ENCODE measurements at places on chromosomes 7 and 10. TPM values are rescaled to one million over a fixed set of nuclear protein-coding genes. Genes with fewer than 3 reads are reported as not detected.

IPMK gene
- total RNA-seq = 3.5 TPM

NKX2-3 gene
- not detected for total RNA-seq

TMEM139 gene
- 0.86 TPM for total RNA-seq

THNSL1 gene
- 0.73 TPM for total RNA-seq

ELN gene
- total RNA-seq = not detected

MET gene
- total RNA-seq = not detected

DNAH11 gene
- 0.97 TPM for total RNA-seq

SLC29A3 gene
- 3.2 TPM for total RNA-seq

SPDYE1 gene
- not detected for total RNA-seq

LRRC61 gene
- 6.9 TPM for total RNA-seq

DNAAF5 gene
- 10.7 TPM for total RNA-seq

POMZP3 gene
- total RNA-seq = 20.2 TPM
